ENCODE measurements at places on chromosomes 1 and 21.

GRCh38 chr1:8533124-8533523, 215.2 kb downstream of the SLC45A1 start:
- DNase-seq = no peak

- no peak for DNase-seq
These were observed 654.1 kb downstream of the PTPRU start for GRCh38 chr1:29890201-29890959.

GRCh38 chr1:94654031-94654430, 112.5 kb upstream of the F3 start:
- peak; percentile 64 for DNase-seq

DNA sequence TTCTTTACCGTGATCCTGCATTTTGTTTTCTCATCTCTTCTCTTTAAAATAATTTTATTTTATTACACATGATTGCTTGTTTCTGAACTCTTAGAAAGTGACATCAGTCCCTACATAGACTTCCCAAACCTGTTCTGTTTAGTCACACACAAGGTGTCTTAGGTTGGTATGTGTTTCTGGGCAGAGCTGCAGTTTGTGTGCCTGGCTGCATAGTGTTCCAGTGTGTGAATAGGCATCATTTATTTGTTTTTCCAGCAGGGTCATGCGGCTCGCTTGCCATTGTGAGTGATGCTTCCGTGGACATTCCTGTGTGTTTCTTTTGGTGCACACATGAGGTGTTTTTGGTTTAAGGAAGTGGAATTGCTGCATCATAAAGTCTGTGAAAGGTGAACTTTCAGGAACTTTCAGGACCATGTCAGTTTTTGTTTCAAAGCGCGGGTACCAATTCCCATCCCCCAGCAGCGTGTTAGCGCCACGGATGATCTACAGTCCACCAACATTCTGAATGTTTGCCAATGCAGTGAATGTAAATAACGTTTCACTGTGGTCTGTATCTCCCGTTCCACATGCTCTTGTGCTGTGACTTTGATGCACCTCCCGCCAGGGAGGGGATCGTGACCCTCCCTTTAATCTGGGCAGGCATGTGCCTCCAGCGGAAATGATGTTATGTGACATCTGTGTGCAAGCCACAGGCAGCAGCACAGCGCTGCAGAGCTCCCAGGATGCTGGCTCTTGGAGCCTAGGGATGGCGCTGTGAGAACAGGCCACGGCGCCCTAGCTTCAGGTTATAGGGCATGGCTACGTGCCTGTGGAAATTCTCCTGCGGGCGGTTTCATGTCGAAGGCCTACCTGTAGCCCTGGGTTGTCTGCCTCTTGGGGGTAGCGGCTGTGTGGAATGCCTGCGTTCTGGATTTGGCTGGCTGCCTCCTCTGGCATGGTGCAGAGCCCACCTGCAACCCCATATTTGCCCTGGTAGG, 144.6 kb upstream of the COL6A1 start:
- peak; percentile 47 for DNase-seq

DNA sequence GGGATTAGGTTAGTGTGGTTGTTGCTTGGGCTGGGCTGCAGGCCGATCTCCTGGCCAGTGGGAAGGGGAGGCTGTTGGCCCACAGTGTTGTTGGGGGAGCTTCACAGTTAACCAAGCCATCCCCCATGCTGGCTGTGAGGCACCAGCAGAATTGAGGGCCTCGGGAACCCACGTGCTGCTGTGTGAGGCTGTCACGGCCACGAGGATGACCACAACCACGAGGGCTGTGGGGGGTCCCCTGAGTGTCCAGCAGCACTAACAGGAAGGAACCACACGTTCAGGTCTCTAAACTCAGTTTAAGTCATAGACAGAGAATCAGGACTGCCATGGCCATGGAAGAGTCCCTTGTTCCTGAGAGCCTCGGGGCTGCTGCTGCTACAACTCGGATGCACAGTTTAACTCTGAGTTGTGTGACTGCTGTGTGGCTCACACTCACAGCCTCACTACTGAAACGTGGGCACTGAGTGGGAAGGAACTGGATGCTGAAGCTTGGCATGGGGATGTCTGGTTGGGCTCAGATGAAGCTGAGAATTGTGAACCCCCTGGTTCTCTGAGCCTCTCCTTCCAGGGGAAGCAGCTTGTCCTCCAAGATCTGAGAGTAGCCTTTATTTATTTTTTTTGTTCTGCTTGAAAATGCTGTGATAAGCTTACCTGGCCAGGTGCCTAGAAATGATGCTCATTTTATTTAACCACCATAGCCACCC, 4.8 kb upstream of the MMEL1 start:
- no peak for DNase-seq

DNA sequence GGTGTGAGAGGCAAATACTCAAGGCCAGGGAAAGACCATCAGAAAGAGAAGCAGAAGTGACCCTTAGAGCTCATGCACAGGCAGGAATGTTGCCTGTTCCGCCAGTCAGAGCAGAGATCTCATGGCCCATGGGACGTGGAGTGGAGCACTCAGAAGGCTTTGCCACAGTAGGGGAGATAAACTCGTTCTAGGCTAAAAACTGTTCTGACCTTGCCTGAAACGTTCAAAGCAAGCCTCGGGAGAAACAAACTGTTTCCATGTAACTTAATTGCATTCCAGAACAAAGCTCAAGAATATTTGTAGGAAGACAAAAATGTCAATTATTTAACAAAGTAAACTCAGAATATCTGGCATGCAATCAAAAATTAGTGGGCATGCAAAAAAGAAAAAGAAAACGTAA, 20.7 kb upstream of the SLC19A1 start:
- DNase-seq = peak; percentile 30

DNA sequence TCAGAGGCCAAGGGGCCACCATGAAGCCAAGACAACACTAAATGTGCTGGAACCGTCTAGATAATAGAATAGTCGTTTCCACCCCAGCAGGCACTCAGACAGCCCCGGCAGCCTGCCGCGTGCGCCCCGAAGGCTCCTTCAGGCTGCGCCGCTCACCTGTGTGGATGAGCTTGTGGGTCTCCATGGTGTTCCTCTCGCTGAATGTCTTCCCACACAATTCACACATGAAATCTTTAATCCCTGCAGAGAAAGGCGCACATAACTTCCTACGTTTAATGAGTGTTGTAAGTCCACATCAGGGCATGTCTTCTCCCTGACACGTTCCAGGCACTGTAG, 43.7 kb upstream of the RIPK4 start:
- DNase-seq = no peak

DNA sequence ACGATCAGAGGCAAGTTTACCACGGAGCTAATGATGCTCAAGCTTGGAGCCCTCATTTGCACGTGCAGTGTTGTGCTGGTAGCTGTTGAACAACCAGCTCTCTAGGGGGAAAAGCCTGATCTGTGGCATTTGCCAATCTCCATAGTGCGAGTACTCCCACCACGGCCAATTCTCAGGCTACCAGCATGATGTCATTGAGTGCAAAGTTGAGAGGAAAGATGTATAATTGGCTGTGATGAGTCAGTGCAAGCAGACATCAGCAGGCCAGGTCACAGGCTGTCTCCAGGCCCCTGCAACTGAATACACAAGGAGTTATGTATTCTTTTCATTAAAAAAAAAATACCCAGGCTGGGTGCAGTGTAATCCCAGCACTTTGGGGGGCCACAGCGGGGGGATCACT, 233.1 kb upstream of the VAMP3 start:
- DNase-seq = peak; percentile 67

DNA sequence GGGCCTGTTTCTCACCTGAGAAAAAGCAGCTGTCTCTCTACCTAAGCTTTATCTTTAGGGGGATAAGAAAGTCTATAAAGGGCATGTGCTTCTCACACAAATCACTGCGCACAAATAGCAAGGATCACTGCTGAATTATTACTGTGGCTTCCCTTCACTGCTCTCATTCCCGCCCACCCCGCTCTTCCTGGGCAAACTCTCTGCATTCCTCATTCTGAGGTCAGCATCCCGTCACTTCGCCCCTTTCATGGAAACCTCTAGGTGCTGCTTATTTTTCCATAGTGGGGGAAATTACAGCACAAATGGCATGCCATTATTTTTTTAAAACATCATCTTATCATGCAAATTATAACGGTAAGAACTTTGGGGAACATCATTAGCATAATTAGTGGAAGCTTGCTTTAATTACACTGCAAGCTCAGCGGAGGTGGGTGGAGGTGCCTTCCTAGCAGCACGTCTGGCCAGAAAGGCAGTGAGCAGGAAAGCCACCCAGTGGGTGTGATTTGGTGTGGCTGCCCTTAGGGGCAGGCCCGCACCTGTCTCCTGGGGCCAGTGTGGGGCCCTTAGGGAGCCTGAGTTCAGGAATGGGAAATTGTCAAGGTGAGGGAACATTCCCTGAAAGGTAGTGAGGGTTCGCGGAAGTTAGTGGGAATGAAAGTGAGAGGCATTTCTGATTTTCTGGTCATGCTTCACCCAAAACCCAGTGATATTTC, 105.9 kb downstream of the LAMC2 start:
- peak; percentile 77 for DNase-seq

GRCh38 chr1:184768467-184768866, 13.8 kb upstream of the EDEM3 start:
- DNase-seq = no peak

DNA sequence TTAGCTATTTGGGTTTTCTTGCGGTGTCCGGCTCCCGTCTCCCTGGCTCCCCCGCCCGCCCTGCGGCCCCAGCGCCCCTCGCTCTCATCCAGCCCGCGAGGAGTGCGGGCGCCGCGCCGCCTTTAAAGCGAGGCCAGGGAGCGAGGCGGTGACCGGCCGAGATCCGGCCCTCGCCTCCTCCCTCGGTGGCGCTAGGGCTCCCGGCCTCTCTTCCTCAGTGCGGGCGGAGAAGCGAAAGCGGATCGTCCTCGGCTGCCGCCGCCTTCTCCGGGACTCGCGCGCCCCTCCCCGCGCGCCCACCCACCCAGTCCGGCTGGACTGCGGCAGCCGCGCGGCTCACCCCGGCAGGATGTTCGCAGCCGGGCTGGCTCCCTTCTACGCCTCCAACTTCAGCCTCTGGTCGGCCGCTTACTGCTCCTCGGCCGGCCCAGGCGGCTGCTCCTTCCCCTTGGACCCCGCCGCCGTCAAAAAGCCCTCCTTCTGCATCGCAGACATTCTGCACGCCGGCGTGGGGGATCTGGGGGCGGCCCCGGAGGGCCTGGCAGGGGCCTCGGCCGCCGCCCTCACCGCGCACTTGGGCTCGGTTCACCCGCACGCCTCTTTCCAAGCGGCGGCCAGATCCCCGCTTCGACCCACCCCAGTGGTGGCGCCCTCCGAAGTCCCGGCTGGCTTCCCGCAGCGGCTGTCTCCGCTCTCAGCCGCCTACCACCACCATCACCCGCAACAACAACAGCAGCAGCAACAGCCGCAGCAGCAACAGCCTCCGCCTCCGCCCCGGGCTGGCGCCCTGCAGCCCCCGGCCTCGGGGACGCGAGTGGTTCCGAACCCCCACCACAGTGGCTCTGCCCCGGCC, 492 bp downstream of the HLX start:
- DNase-seq = peak; percentile 36

DNA sequence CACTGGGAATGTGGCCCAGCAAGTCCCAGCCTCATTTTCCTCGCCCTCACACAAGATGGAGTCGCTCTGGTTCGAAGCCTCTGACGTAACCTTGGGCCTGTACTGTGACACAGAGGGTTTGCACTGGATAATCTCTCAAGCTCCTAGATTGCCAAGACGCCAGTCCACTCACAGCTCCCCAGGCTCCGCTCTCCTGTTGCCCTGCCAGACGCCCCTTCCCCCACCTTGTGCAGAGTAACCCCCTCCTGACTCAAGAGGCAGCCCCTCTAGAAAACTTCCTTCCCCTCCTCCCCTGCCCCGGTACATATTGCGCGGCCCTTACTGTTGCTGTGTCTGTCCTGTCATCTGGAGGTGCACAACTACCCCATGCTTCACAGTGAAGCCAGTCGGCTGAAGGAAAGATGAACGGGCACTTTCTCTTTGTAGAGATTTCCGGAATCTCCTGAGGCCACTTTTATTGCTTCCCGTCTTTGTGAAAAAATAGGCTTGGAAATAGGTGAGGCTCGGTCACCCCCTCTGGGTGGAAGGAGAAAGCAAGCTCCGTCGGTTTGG, 981 bp upstream of the KIAA1614 start:
- peak; percentile 64 for DNase-seq

- peak; percentile 8 for DNase-seq
These were observed 224.6 kb downstream of the FAF1 start for GRCh38 chr1:50735443-50735842.

DNA sequence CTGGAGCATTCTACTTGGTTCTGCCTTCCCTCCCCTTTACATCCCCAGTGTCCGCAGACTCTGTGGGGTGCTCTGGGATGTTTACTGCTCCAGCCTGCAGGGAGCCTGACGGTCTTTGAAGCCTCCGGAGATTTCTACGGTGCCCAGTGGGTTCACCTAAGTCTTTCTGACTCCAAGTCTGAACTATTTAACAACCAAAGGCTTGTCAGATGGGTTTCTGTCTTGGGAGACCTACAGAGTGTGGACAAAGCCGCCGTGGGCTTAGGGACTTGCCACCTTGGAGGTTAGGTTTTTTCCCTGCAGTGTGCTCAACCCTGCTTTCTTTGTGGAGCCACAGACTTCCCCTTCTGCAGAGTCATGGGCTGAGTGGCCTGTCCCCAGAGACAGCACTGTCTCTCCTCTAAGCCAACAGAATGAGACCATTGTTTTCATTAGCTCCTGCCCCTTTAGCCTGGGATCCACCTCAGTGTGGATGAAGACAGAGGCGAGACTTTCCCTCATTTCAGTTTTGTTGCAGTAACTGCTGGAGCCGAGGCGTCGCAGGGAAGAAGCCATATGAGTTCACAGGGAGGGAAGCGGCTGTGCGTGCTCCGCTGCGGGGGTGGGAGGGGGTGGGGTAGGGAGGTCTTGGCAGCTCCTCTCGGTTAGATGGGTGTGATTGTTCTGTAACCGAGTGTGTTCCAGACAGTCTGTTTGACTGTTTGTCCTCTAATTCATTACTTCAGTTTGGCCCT, 120.7 kb downstream of the CNIH3 start:
- peak; percentile 70 for DNase-seq

- peak; percentile 38 for DNase-seq
These were observed 248.6 kb downstream of the DNM3 start for GRCh38 chr1:172089768-172090510.

DNA sequence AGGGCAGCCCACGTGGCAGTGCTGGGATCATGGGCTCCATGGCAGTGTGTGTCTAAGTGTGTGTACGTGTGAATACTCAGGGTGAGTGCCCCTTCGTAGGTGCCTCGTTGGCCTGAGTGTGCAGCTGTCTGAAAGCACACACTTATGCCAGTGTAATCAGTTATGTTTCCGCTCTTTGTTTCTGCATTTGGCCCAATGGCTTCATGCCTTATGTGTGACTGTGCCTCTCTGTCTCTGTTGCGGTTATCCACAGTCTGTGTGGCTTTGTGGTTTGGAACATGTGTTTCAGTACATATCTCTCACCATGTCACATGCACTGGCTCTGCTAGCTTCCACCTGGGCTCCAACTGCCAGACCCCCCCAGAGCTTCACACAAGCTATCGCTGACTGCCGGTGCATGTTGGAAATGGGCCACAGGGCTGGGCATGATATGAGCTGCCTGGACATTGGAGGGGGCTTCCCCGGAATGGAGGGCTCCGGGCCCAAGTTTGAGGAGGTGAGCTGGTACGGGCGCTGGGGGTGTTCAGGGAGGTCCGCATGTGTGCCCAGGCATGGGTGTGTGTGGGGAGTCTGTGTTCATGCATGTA, 70.3 kb upstream of the TINAGL1 start:
- peak; percentile 82 for DNase-seq

DNA sequence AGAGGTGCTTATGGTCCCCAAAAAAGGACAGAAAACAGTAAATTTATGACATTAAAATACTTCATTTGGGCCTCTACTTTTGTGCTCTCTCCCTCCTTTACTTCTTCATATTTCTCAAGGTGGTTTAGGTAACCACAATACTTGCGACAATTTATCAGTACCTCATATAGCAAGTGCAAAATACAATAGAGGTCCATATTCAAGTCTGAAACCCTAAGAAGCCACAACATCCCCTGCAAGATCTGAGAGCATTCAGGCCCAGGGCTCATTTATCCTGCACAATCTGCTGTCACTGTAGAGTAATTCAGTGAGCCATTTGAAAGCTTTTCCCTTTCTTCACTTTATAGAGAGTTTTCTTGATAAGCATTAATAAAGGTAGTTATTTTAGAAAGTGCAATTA, 24.2 kb upstream of the ATP6V1G3 start:
- DNase-seq = no peak
